ENCODE measurements at places on chromosomes 2 and 18.

GRCh38 chr2:127675331-127676261 is at the start of gene LIMS2:
Gene LIMS2 (minus strand): TSS chr2:127675530. CDS start chr2:127675024, 506 bp downstream.
- DNase-seq: no peak

- DNase-seq: no peak
These were observed 119.3 kb upstream of the SMAD2 start for GRCh38 chr18:48049757-48050156.

DNA sequence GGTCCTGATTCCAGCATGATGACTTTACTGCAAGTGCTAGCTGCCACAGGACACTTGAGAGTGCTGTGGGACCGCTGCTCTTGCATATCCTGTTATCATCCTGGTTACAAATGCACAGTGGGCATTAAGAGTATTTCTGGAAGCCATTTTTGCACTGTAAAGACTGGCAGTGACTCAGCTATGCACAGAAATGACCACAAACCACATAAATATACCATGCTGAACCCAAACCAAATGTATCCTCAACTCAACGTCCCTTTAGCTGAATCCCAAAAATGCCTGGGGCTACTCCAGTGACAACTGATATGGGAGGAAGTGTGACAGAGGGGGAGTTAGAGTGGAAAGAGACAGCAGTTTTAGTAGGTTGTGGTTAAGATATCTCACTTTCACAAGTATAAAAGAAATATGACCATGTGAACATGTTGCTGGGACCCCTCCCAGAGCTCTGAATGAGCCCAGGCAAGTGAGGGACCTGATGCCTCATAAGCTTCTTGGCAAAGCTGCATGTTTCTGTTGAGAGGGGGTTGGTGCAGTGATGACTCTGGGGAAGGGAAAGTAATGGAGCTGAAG is 37.3 kb downstream of the RHBDD1 start:
- DNase-seq: no peak

GRCh38 chr2:9883897-9884296 is 40.6 kb downstream of the TAF1B start:
- DNase-seq: no peak

DNA sequence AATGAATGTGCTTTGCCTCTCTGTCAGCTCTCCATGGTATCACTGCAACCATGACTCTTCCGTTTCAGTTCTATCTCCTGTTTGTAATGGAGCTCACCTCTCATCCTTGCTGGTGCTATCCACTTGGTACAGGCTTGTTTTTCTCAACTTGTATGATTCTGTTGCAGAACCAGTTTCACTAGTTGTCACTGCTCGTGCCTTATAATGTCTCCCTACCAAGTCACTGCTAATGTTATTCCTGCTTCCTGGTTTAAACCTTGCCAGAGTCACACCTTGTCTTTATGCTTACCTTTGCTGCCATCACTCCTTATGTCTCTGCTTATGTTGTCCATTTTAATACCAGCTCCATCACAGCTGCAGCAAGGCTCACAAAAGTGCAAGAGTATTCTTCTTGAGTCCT is 1191.0 kb upstream of the LRRTM1 start:
- DNase-seq: no peak

GRCh38 chr2:60490441-60490840 is 63.0 kb downstream of the BCL11A start:
- no peak for DNase-seq

GRCh38 chr2:10752236-10752635 is 30.8 kb downstream of the ATP6V1C2 start:
- no peak for DNase-seq

- no peak for DNase-seq
These were observed 699 bp upstream of the RAPGEF4 start for GRCh38 chr2:172734711-172735581.

GRCh38 chr18:57275111-57275510 is 77.2 kb upstream of the ST8SIA3 start:
- no peak for DNase-seq

DNA sequence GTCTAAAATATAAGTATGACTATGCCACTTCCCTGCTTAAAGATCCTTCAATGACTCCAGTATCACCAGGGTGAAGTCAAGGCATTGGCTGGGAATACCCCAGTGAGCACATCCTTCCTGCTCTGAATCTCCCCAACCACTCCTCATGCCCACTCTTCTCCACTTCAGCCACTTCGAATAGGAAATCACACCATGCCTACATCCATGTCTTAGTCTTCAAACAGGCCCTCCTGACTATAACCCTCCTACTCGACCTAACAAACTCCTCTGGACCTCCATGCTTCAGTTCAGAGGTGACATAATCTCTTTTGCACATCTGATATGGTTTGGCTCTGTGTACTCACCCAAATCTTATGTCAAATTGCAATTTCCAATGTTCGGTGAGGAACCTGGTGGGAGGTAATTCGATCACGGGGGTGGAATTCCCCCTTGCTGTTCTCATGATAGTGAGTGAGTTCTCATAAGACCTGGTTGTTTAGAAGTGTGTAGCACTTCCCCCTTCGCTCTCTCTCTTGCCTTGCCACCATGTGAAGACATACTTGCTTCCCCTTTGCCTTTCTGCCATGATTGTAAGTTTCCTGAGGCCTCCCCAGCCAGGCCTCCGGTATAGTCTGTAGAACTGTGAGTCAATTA is 87.8 kb upstream of the TFCP2L1 start:
- no peak for DNase-seq

DNA sequence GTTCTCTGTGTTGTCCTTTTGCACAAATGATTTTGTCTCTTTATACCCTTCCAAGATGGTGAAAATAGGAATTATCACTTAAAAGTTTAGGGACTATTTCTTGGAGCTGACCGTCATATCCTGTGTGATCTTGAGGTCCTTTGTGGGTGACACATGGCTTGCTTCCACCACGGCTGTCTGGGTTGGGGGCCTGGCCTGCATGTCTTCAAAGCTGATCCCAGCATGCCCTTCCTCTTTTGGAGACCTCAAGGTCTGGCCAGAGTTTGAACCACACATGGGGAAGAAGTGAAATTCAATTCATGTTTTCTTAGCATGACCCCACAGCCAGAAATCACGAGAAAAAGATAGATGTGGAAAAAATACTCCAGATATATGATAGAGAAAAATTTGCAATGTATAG is 14.0 kb downstream of the SFTPB start:
- DNase-seq: no peak

DNA sequence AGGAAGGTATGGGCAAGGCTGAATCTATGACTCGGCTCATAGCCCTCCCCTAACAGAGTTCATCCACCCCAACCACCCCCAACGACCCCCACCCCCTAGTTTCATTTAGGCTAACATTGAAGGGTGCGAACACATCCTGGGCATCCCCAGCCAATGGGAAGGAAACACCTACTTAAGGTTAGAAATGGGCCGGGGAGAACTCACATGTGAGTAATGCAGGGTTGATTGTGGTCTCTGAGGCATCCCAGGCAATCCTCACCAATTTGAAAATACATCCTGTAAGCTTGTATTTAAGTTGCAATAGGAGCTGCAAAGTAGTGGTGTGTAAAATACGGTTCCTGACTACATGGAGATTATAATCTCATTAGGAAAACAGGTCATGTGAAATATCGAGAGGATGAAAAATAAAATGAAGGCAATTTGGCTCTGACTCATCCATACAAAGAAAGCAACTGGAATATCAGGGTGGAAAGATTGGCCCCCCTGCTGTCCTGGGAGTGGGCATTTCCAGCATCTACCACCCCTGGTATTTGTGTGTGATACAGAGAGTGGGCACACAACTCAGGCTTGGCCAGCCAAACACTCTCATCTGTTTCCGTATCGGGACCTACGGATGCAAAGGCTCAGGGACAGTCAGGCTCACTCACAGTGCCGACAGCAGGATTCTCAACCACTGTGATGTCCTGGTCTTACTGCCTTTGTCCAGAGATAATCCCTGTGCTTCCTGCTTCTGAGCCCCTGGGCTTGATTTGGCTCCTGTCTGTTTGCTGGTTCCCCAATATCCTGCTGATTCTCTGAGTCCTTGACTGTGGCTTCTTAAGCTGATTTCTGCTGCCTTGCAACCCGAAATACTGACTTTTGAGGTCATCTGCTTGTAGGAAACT is 90.0 kb upstream of the NCKAP5 start:
- DNase-seq: no peak

GRCh38 chr2:218271865-218272530 is 1.7 kb downstream of the PNKD start:
- DNase-seq: no peak

DNA sequence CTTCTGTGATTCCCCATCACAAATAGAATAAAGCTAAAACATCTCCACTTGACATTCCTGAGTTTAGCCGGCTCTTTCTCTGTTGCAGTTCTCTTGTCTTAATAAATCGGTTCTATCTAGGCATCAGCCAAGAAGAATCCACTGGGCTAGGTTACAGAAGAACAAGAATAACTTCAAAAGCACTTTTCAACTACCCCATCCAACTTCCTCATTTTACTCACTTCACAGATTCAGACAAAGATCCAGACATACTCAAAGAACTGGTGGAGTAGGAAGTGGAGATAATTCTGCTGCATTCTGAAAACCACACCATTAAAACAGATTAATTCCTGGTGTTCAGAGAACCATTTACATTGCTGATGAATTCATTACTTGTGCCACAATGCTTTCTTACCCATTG is 9.6 kb upstream of the ALPK2 start:
- no peak for DNase-seq

GRCh38 chr2:109058191-109058632 is 69.2 kb upstream of the EDAR start:
- DNase-seq: no peak

- no peak for DNase-seq
These were observed 429 bp downstream of the C2orf76 start for GRCh38 chr2:119366161-119366648.

GRCh38 chr2:134189009-134189720 is 64.7 kb upstream of the MGAT5 start:
- no peak for DNase-seq

DNA sequence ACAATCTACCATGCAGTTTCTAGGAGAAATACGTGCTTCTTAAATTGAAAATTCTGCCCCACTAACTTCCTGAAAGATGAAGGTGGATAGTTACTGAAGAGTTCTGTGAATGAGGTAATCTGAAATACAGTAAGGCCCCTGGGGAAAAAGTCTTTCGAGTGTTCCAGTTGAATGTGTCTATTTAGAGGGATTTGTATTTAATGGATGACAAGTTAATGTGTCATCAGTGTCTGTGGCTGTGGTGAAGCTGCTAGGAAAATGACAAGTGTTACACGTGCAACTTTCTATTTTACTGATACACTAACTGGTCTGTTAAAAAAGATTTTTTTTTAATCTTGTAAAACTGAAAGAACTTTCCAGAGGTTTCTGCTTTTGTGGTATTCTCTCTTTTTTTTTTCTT is 384.6 kb downstream of the STK39 start:
- DNase-seq: no peak

GRCh38 chr2:101176803-101177202 is 25.6 kb upstream of the TBC1D8 start:
- no peak for DNase-seq

GRCh38 chr2:223854741-223855140 is 17.4 kb upstream of the AP1S3 start:
- DNase-seq: no peak

DNA sequence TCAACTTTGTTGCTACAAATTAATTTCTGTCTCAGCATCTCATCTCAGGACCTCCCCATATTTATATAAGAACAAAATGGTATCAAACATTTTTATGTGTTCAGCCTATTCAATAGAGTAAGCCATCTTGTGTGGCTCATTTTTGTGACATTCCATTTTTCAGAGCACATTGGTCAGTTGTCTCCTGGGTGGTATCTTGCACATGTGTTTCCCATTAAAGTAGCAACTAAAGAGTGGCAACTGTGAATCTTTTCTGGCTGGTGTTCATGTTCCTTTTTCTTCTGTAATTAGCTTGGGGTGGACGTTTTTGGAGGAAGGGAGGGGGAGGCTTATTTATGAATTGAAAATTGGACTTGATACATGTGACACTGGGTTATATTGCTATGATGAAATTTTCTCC is 45.4 kb upstream of the EFEMP1 start:
- DNase-seq: no peak

- DNase-seq: no peak
These were observed 344 bp upstream of the MRPL33 start for GRCh38 chr2:27771202-27771547.

DNA sequence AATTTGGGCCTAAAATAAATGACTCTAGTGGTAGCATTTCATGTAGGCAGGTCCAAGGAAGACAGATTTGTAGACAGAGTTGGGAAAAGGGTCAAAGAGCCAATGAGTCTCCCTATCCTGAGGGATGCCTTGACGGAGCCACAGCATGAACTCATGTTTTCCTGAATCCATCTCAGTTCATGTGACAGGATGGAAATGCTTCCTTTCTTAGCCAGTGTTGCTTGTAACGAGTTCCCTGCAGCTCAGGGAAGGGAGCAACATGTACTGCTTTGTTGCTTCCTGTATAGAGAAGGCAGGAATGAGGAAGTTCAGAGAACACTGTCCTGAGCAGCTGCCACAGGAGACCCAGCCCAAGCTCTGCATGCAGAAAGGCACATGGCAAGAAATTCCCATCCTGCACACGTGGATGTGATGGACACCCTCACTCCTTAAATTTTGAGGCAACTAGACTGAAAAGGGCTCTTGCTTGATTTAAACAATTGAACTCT is 27.9 kb downstream of the TMEM17 start:
- no peak for DNase-seq

DNA sequence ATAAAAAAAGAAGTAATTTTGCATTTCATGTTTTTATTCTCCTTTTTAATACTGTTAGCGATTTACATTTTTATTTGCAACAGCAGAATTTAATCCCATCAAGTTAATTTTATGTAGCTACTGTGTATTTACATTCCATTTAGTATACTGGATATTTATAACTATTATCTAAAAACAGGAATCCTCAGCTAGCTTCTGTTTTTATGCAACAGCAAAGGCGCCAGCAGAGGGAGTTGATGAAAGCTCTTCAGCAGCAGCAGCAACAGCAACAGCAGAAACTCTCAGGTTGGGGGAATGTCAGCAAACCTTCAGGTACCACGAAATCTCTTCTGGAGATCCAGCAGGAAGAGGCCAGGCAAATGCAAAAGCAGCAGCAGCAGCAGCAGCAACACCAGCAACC is 26.2 kb upstream of the SNORC start:
- DNase-seq: no peak

GRCh38 chr18:78635093-78635800 is 344.4 kb upstream of the SALL3 start:
- no peak for DNase-seq

DNA sequence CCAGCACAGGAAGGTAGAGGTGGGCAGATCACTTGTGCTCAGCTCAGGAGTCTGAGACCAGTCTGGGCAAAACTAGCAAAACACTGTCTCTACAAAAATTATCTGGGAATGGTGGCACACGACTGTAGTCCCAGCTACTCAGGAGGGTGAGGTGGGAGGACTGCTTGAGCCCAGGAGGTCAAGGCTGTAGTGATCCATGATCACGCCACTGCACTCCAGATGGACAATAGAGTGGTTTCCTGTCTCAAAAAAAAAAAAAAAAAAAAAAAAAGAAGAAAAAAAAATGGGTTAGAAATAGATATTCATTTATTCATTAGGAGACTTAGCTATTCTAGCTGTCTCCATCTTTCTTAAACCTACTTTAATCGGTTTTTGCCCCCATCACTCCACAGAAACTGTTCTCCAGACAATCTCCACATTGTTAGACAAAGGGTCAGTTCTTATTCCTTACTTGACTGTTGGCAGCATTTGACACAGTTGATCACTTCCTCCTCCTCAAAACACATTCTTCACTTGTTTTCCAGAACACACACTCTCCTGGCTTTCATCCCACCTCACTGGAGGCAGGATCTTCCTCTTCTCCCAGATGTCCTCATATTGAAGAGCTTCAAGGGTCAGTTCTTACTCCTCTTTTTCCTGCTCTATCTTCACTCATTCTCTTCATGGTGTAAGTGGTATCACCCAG is 103.1 kb downstream of the DTNB start:
- no peak for DNase-seq

Measured in stimulated activated CD8-positive, alpha-beta memory T cell treated with anti-CD3 and anti-CD28 coated beads, Interleukin-4, amount 100 ng/mL, for 4 hours (primary cell).